ENCODE measurements at places on chromosomes 7 and 10.

- DNase-seq: no peak
Measured at GRCh38 chr10:47060356-47060755, 149.1 kb downstream of the PTPN20 start.

DNA sequence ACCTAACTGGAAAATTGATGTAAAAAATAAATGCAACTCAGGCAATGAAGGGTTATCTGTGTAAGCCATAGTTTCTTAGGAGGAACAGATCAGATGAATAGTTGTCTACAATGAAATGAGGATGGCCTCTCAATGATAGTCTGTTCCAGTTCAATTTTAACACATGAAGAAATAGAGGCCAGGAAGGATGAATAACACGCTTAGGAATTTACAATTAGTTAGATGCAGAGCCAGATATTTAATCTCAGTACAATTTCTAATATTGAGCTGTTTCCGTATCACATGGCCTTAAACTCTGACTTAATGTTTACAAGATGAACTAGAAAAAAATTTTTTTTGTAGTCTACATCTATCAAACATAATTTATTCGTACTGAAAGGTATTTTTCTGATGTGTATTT, 176.6 kb downstream of the GALNT11 start:
- DNase-seq: no peak

- DNase-seq: no peak
Measured at GRCh38 chr7:111568870-111569462, 6.7 kb upstream of the IMMP2L start.

GRCh38 chr10:108612485-108612884, 1310.8 kb downstream of the XPNPEP1 start:
- DNase-seq: no peak

DNA sequence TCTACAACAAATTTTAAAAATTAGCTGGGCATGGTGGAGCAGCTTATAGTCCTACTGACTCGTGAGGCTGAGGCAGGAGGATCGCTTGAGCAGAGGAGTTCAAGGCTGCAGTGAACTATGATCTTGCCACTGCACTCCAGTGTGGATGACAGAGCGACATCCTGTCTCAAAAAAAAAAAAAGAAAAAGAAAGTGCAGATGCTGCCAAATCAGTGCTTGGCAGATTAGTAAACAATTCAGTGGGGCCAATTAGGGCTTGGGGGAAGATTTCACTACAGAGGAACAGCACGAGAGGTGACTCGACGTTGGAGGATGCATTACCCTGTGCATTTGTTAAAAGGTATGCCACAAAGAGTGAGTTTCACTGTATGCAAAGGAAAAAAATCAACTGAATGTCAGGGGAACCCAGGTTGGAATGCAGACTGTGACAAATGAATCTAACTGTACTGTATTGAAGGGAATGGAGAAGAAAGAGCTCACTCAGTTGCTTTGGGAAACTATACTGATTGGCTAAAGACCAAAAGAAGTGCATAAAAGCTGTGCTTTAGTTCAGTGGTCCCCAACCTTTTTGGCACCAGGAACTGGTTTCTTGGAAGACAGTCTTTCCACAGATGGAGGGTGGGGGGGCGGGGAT, 31.6 kb downstream of the GARIN1A start:
- DNase-seq: no peak

DNA sequence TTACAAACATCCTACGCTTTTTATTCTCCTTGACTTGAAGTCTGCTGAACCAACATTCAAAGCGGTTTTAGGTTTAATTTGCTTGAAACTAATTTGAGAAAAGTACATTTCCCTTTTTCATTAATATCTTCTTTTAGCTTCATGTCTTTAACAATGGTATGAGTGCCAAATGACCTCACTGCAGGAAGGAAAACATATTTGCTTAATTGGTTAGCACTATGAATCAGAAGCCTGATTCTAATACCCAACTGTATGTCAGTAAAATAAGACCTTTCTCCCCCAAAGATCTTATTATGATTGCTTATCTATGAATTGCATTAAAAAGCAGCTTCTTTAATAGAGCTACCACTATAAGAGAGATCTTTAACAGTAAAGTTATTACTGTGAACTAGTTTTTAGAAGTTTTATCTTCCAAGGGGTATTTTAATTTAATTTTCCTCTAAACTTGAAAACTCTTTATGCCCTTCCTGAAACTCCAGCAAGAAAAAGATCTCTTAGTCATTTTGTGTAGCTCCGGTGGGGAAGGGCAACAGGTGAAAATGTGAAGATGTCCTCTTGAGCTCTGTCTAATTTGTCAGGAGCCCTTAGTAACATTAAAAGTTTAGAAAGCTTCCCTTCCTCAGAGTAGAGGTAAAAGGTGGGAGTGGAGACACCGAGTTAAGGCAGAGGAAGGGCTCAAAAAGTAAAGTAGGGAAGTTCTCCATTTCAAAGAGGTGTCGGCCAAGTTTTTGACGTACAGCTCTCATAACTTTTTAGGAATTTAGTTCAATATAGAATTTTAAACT, 6.1 kb downstream of the COL1A2 start:
- no peak for DNase-seq
